A549 treated with CORT108297 at 1 μM for 4 hours (cell line): ENCODE measurements at places on chromosomes 13 and 19. TPM values are rescaled to one million over a fixed set of nuclear protein-coding genes. Genes with fewer than 3 reads are reported as not detected.

The SYNGR4 gene
- total RNA-seq: 2.5 to 3.7 TPM (median 3.2 TPM) in 5 replicates

The ZNF432 gene
- total RNA-seq: 1.5 to 1.9 TPM (median 1.6 TPM) in 5 replicates

The TMEM150B gene
- not detected in 5 replicates for total RNA-seq

The CABP5 gene
- total RNA-seq: not detected in 5 replicates

The KLK1 gene
- 0.13 to 0.29 TPM (median 0.20 TPM) in 4 of 5 replicates, not detected in the other for total RNA-seq

The PRR20B gene
- total RNA-seq: not detected in 5 replicates

The GIPR gene
- 1.7 to 4.0 TPM (median 3.3 TPM) in 5 replicates for total RNA-seq

The OVOL3 gene
- total RNA-seq: 0.15 to 0.74 TPM (median 0.38 TPM) in 4 of 5 replicates, not detected in the other

The VSTM1 gene
- total RNA-seq: 0.36 to 0.93 TPM (median 0.50 TPM) in 5 replicates

The CKM gene
- total RNA-seq: not detected in 5 replicates

The COX7A1 gene
- not detected in 5 replicates for total RNA-seq

The FPR1 gene
- 0.07 to 0.31 TPM (median 0.08 TPM) in 4 of 5 replicates, not detected in the other for total RNA-seq

The FAM216B gene
- not detected in 5 replicates for total RNA-seq

The CYP2S1 gene
- total RNA-seq: 21.2 to 28.5 TPM (median 26.9 TPM) in 5 replicates

The ZNF563 gene
- not detected in 5 replicates for total RNA-seq

The KRTDAP gene
- not detected in 5 replicates for total RNA-seq

The LHFPL6 gene
- total RNA-seq: 6.7 to 8.9 TPM (median 7.4 TPM) in 5 replicates

The C3 gene
- 39.1 to 46.1 TPM (median 43.1 TPM) in 5 replicates for total RNA-seq

The FFAR2 gene
- 0.03 TPM in 1 of 5 replicates, not detected in the others for total RNA-seq

The KLHL26 gene
- 2.2 to 4.2 TPM (median 3.3 TPM) in 5 replicates for total RNA-seq

The NPHS1 gene
- 0.32 to 0.84 TPM (median 0.46 TPM) in 5 replicates for total RNA-seq

The DLEU7 gene
- total RNA-seq: not detected in 5 replicates
